ENCODE measurements at places on chromosomes 5 and 9.

DNA sequence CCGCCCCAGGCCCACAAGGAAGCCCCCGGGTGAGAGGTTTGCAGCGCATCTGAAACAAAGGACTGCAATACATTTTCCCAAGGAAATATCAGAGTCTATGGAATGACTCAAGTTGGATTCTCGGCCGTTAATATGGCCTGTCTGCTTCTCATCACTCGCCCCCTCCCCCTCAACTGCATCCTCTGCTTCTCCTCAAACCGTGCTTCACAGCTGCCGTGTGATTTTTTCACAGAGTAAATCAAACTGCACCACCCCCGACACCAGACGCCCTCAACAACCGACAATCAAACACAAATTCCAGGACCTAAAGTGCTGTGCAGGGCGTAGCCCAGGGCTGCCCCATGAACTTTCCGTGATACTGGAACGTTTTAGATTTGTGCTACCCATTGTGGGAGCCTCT, 176.9 kb downstream of the ROR2 start:
- no peak for DNase-seq

DNA sequence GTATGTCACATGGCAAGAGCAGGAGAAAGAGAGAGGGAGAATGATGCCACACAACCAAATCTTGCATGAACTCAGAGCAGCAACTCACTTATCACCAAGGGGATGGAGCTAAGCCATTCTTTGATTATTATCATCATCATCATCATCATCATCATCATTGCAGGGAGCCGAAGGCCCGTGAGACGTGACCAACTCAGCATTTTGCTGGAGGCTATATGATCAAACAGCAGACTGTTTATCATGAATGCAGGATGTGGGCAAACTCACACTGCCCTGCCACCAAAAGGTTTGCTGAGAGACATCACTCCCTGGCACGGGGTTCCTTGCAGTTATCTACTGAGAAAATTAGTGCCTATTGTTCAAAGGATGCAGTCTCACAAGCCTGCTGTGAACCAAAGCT, 8.6 kb upstream of the ZNF169 start:
- DNase-seq, result no peak

DNA sequence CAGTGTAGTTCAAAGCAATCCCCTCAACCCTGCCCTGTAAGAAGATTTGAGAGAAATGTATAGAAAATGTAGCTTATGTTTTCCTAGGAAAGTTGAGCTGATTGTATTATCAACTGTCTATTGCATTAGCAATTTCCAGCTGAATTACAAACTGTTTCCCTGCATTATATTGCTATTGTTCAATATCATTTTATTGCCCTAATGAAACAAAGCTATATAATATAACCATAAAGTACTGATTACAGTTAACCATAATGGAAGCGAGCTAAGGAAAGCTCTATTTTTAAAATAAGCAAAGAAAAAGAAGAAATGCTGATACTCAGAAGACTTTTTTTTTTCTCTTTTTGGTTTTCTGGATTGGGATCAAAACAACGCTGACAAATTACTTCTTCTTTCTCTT, 228.3 kb downstream of the EFNA5 start:
- DNase-seq, result no peak

DNA sequence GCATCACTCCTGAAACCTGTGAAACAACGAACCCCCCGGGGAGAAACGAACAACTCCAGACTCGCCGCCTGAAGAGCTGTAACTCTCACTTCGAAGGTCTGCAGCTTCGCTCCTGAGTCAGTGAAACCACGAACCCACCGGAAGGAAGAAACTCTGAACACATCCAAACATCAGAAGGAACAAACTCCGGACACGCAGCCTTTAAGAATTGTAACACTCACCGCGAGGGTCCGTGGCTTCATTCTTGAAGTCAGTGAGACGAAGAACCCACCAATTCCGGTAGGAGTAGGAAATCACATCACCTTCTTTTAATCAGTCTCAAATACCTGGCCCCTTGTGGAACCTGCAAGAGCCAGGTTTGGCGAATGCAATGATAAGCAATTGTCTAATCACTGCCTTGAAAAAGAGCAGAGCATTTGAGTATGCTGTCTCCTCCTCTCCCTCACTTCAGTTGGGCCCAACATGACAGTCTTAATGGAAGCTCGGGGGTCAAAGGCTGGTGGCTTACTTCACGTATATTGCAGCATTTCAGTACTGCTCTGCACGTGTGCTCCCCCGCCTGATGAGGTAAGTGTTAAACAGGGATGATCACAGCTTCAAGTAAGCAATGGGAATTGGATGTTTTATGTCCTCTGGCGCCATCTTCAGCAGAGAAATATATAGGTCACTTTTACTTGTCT, 473 bp downstream of the IRGM start:
- DNase-seq, result no peak

DNA sequence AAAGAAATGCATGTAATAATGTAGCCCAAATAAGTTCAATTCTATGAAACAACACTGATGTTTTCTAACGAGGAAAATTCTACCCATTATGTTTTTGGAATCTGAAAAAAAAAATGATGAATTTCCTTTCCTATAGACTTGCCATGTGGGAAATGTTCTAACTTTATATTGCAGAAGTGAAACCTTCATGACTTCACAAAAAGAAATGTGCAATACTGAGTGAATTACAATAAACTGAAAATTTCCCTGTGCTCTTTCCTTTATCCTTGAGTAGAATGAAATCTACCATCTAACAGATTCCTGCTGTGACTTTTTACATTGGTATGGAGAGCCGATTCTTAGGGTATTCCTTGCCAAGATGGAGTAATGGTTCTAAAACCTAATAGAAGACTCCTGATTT, 1622.5 kb downstream of the MAT2B start:
- DNase-seq, result no peak

DNA sequence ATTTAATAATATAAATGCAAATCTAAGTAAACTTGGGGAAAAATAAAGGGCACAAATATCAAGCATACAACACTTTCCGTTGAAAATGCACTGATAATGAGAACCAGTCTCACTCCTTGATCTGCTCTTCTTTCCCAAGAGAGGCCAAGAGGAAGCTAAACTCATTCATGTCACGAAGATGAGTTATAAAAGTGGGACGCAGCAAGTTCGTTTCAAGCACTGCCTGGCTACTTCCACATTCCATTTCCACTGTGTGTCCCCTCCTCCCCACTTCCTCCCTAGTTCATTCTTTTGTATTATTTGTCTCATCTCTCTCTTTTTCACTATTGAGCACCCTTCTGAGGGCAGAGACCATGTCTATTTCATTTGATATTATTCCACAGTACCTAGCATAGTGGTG, 158.1 kb downstream of the SLC24A2 start:
- DNase-seq, result no peak

All from amygdala (tissue), 56 donors.